A549 treated with ZK216348 at 1 μM for 4 hours (cell line): ENCODE measurements at places on chromosomes 2 and 18. TPM values are rescaled to one million over a fixed set of nuclear protein-coding genes. Genes with fewer than 3 reads are reported as not detected.

CHST9 gene
- not detected in 5 replicates for total RNA-seq

TBC1D8 gene
- total RNA-seq = 69.0 to 106 TPM (median 90.2 TPM) in 5 replicates

ZNF804A gene
- total RNA-seq = not detected in 5 replicates

CPS1 gene
- 7.5 to 12.3 TPM (median 10.7 TPM) in 5 replicates for total RNA-seq

ABHD1 gene
- 0.87 to 2.4 TPM (median 1.3 TPM) in 5 replicates for total RNA-seq

LCT gene
- 0.04 to 0.06 TPM in 2 of 5 replicates, not detected in the others for total RNA-seq

ZNF892 gene
- total RNA-seq = 0.28 to 0.70 TPM (median 0.40 TPM) in 5 replicates

PLCL1 gene
- total RNA-seq = not detected in 5 replicates

NGEF gene
- 12.8 to 20.8 TPM (median 17.1 TPM) in 5 replicates for total RNA-seq

EDAR gene
- total RNA-seq = 0.05 to 0.08 TPM in 2 of 5 replicates, not detected in the others

DES gene
- 0.18 to 0.51 TPM (median 0.40 TPM) in 3 of 5 replicates, not detected in the others for total RNA-seq

SLC38A11 gene
- total RNA-seq = not detected in 5 replicates

ANAPC1 gene
- 23.1 to 32.0 TPM (median 28.0 TPM) in 5 replicates for total RNA-seq

UBXN4 gene
- 25.4 to 46.2 TPM (median 40.9 TPM) in 5 replicates for total RNA-seq

COL6A3 gene
- total RNA-seq = 0.12 to 0.24 TPM (median 0.15 TPM) in 5 replicates

ACMSD gene
- not detected in 5 replicates for total RNA-seq

PROKR1 gene
- not detected in 5 replicates for total RNA-seq

CNGA3 gene
- not detected in 5 replicates for total RNA-seq

C2orf74 gene
- 16.5 to 22.3 TPM (median 18.1 TPM) in 5 replicates for total RNA-seq

ZC3H6 gene
- 0.26 to 0.85 TPM (median 0.33 TPM) in 5 replicates for total RNA-seq

PID1 gene
- 3.6 to 4.3 TPM (median 4.1 TPM) in 5 replicates for total RNA-seq

ZNF142 gene
- 10.6 to 21.6 TPM (median 17.0 TPM) in 5 replicates for total RNA-seq

RNASEH1 gene
- total RNA-seq = 46.1 to 54.7 TPM (median 53.5 TPM) in 5 replicates

CFAP65 gene
- total RNA-seq = 0.11 to 0.23 TPM (median 0.18 TPM) in 5 replicates

IGFBP2 gene
- total RNA-seq = 57.5 to 90.1 TPM (median 86.0 TPM) in 5 replicates

EIF5B gene
- 57.3 to 99.9 TPM (median 62.7 TPM) in 5 replicates for total RNA-seq

RGPD4 gene
- 0.04 to 0.16 TPM (median 0.10 TPM) in 4 of 5 replicates, not detected in the other for total RNA-seq

CCL20 gene
- total RNA-seq = 3.4 to 9.4 TPM (median 4.8 TPM) in 5 replicates

RNU2-63P gene
- total RNA-seq = not detected in 5 replicates

SCTR gene
- total RNA-seq = not detected in 5 replicates

TMEM169 gene
- 0.25 to 0.66 TPM (median 0.42 TPM) in 5 replicates for total RNA-seq

LBH gene
- total RNA-seq = 78.3 to 138 TPM (median 115 TPM) in 5 replicates

AMER3 gene
- total RNA-seq = not detected in 5 replicates

DUSP2 gene
- 0.22 to 0.56 TPM (median 0.54 TPM) in 4 of 5 replicates, not detected in the other for total RNA-seq

GAREM2 gene
- 5.6 to 10.3 TPM (median 7.7 TPM) in 5 replicates for total RNA-seq

RBKS gene
- total RNA-seq = 6.9 to 8.1 TPM (median 7.7 TPM) in 5 replicates

SCN2A gene
- 0.04 TPM in 1 of 5 replicates, not detected in the others for total RNA-seq

CXCR1 gene
- not detected in 5 replicates for total RNA-seq

CFAP53 gene
- 0.19 to 0.62 TPM (median 0.35 TPM) in 5 replicates for total RNA-seq

FAM237A gene
- total RNA-seq = not detected in 5 replicates

FAP gene
- not detected in 5 replicates for total RNA-seq

TUBB8B gene
- total RNA-seq = not detected in 5 replicates
